ENCODE measurements at places on chromosomes 5 and 9. TPM values are rescaled to one million over a fixed set of nuclear protein-coding genes. Genes with fewer than 3 reads are reported as not detected.

GRCh38 chr5:160289721-160290120 is 22.6 kb downstream of the CCNJL start:
- DNase-seq, result no peak

DNA sequence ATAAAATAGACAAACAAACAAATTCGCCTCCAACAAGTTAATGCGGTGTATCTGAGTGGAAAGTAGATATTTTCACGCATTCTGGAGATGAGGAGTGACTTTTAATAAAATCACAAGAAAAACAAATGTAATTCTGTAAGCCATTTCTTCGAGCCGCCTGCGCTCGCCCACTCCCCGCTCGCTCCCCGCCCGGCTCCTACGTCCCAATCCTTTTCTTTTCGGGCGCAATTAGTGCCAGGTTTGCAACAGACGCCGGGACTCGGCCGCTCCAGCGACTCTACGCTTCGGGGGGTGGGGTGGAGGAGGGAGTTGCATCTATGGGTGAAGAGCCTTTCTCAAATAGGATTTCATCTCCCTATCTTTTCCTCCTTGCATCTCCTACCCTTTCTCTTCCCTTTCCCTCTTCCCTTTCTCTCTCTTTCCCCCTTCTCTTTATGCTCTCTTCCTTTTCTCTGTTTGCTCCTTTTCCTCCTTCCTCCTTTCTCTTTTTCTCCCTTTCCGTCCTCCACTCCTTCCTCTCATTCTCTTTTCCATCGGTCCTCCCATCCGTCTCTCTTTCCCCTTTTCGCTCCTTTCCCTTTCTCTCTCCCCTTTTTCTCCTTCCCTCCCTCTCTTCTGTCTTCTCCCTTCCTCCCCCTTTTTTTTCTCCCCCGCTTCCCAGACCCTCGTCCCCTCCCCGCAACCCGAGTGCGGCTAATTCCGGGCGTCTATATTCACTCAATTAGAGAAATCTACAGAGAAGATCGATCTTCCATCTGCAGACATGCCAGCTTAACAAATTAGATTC is 6.1 kb upstream of the OTP start:
- no peak for DNase-seq

Gene COL27A1
- 11.4 TPM for total RNA-seq

Gene MEGF9
- 9.4 TPM for total RNA-seq

DNA sequence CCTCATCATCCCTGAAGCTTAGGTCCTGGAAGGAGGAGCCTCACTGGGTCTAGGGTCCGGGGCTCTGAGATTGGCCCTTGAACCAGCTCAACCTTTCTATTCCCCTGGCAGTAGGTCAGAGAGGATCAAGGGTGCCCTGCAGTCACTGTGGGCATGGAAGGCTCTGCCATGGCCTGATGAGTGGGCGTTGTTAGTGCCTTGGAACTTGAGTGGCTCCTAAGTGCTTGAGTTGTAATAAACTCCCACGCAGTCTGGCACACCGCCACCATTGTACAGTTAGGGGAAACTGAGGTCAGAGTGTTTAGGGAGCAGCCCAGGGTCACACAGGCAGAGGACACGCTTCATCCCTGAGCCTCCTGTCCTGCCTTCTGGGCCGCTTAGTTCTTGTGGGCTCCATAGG is 10.4 kb upstream of the SYNPO start:
- no peak for DNase-seq

GRCh38 chr5:12023614-12024241 is 119.5 kb upstream of the CTNND2 start:
- DNase-seq, result peak; percentile 15

GRCh38 chr5:138635265-138635664 is 60.1 kb upstream of the HSPA9 start:
- no peak for DNase-seq
